ENCODE measurements at places on chromosomes 16 and 17.

DNA sequence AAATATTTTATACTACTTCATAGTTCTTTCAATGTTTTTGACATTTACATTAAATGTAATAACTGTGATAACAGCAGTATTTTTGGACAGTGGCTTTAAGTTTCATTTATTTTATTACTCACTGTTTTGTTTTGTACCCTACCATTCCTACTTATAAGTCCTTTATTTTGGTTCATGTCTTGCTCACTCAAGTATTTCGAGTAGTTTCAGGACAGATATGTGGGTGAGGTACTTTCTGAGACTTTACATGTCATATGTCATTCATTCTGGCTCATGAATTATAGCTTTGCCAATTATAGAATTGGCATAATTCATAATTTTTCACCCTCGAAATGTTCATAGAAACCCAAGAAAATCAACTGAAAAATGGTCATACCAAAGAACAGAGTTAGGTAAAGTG lies 44.4 kb downstream of the PIK3R5 start:
- no peak for DNase-seq

DNA sequence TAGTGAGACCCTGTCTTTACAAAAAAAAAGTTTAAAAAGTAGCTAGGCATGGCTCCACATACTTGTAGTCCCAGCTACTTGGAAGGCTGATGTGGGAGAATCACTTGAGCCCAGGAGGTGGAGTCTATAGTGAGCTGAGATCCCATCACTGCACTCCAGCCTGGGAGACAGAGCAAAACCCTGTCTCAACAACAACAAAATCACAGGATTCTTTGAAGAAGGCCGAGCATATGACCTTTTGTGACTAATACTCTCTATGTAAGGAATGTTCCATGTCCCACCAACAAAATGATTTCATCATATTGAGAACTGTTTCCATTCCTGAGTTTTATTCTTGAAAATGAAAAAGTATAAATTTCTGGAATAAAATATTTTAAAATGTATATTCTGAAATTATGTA lies 58.9 kb upstream of the EFCAB3 start:
- no peak for DNase-seq

DNA sequence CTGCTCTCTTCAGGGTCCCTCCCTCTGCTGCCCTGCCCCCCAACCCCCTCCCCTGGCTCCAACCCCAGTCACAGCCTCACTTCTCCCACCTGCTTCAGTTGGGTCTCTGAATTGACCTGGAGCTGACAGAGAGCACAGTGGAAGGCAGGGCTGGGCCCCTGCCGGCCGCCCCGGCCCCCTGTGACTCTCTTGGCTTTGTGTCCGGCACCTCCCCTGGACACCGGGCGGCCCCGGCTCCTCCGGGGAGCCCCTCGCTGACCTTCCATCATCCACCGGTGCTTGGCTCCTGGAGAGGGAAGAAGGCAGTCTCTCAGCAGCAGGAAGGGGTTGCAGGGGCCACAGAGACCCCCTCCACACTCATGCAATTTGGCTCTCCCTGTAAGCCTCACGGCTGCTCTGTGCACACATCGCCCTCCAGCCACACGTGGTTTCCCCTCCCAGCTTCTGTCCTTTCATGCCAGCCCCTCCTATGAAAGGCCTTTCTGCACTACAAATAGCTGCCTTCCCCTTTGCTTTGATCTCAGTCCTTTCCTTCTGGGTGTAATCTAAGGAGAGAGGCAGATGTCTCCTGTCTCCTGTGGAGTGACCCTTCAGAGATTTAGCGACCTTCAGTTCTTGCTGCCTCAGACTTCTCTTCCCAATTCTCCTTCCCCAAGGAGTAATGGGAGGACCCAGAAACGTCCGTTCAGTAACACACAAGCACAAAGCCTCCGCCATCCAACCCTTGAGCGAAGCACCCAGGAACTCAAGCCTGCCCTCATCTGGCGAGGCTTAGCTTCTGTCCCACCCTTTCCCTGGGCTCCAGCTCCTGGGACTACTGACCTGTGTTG lies 8.3 kb downstream of the NKIRAS2 start:
- no peak for DNase-seq

- DNase-seq, result no peak
Measured at GRCh38 chr16:899683-900060, 71.1 kb downstream of the LMF1 start.

DNA sequence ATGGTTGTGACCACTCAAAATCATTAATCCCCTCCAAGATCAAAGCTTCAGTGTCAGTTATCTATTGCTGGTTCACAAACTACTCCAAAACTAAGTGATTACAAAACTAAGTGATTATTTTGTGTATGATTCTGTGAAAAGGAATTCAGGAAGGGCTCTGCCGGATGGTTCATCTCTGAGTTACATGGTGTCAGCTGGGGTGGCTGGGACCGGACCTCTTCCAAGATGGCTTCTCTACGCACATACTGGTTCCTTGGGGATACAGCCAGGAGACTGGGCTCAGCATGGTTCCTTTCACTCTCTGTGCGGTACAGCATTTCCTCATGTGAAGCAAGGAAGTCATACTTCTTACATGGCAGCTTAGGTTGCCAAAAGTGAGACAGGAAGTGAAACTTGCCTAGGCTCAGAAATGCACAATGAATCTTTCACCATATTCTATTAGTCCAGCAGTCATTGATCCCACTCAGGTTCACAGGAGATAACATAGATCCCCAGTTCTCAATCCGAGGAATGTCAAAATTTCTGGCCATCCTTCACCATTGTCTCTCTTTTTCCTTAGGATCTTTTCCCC lies 97.9 kb upstream of the IRX6 start:
- no peak for DNase-seq

- no peak for DNase-seq
Measured at GRCh38 chr17:13636951-13637350, 35.2 kb upstream of the HS3ST3A1 start.

DNA sequence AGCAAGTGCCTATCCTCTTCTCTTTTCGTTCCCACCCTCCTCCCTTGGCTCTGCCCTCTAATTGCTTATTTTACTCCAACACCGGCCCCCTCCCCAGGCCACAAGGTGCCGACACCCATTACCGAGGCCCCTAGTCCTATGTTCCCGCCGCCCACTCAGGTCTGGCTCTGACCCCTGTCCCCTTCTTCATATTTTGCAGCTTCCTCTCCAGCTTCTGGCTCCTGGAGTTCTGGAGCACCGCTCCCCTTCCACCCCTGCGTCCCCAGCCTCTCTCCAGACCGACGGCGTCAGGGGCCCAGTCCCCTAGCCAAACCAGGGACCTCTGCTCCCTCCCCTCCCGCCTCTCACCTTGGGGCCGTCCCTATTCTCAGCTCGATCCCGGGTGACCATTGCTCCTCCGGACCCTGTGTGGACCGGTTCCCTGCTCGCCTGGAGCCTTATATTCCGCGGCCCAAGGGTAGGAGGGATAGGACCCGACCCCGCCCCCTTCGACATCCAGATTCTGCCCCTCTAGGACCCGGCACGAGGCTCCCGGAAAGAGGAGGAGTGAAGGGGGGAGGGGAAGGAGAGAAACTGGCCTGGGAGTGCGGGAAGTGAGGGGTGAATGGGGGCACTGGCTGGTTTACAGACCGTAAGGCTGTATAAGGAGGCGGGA lies at the start of gene HES7:
Gene HES7, minus strand, starts transcription at position 412 of the 655 bp plus-strand sequence. Its CDS starts 22 bp downstream, at position 390.
- no peak for DNase-seq

- no peak for DNase-seq
Measured at GRCh38 chr17:65901394-65901793, 290.5 kb downstream of the CEP112 start.

- no peak for DNase-seq
Measured at GRCh38 chr16:73323880-73324279, 276.0 kb upstream of the ZFHX3 start.

GRCh38 chr17:55898195-55898594 lies 147.3 kb downstream of the PCTP start:
- no peak for DNase-seq

DNA sequence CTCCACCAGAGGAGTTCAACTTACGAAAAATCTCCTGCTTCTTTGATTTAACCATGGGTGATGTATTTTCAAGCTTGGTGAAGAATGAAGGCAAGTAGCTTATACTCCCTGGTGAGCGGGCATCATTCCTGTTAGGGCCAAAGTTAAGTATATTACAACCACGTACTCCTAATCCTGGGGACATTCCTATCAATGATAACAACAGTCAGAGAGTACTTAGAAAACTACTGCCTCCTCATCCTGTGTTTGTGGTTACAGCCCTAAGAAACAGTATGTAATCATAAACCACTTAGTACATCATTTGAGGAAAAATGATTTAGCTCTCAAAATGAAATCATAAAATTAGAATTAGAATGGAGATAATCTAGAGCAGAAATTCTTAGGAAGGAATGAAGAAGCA lies 47.3 kb downstream of the TTC19 start:
- no peak for DNase-seq

GRCh38 chr17:80082403-80083135 lies 18.8 kb upstream of the GAA start:
- DNase-seq, result no peak

GRCh38 chr16:87324411-87325275 lies 7.5 kb upstream of the C16orf95 start:
- DNase-seq, result no peak

DNA sequence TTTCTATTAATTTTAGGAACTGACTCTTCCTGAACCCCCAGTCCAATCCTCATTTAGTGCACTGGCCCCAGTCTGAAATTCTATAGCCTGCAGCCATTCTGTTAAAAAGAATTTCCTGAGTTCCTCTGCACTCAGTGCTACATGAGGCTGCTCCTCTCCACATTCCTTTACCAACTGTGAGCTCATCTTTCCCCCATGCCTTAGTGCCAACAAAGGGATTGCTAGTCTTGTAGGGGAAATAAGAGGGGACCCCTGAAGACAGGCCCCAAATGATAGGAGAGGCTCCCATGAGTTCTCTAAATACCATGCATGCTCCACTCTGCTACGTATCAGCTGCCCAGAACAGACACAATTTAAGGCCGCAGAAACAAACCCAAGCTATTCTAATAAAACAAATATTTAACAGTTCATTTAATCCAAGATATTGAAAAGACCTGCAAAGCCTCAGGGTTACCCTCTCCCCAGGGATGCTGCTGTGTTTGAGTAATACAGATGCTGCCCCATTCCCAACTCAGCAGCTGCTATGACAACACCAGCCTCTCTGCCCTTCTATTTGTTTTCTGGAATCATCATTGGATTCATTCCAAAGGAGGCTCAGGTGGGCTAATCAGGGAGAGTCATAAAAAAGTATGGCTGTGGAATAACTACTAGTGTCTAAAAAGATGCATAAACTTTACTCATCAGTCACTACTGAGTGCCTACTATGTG lies 228.5 kb downstream of the TOX3 start:
- no peak for DNase-seq

- no peak for DNase-seq
Measured at GRCh38 chr17:27276653-27277156, 17.2 kb upstream of the WSB1 start.

DNA sequence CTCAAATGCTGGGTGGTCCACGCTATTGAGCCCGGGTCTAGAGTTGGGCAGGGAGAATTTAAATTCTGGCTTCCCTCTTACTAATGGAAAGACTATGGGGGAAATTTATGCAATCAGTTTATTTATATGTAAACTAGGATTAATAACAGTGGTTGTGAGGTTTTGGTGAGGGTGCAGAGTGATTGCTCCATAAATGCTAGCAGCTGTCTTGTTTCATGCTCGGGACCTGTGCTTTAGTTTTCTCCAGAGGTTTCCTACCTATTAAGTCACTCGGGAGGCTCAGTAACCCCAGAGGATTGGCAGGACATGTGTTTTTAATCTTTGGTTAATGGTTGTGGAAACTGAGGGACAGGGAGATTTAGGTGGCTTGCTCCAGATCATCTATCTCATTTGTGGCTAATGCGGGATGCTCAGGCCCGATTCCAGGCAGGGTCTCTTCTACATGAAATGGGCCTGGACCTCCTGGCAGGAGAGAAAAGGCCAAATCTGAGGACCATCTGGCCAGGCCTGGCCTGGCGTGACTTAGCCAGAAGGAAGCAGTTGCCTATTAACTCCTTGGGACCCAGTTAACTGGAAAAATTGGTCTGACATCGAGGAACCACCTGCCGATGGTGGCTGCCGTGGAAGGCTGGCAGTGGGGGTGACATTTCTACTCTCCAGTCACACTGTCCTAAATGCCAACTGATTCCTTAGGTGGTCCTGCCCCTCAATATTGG lies 2.1 kb downstream of the PRCD start:
- DNase-seq, result no peak

- peak; percentile 99 for DNase-seq
Measured at GRCh38 chr17:28902819-28903545, at the start of gene DHRS13. Gene DHRS13, minus strand, starts transcription at chr17:28903079. Its CDS starts 135 bp downstream, at chr17:28902944.

GRCh38 chr17:73498176-73498575 lies 146.1 kb downstream of the SDK2 start:
- no peak for DNase-seq

DNA sequence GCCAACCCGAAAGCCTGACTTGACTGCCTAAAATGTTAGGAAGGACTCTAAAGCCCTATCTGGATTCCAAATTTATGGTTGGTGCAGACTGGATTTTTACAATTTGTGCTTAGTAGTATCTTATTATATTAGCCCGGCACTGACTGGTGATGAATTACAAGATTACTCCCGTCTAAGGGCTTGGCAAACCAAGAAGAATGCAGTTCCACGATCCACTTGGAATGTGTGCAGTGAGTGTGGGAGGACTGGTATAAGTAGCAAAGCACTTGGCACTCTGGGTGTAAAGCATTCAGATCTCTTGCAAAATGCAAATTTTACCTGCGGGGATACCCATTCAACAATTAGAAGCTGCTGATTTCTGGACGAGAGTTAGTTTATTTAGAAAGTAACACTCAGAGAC lies 539.4 kb downstream of the MAF start:
- no peak for DNase-seq

- DNase-seq, result no peak
Measured at GRCh38 chr16:27383556-27384243, 18.3 kb upstream of the IL21R start.
